CD4-positive, alpha-beta T cell treated with Interleukin-21 for 1 hour (primary cell): ENCODE measurements at places on chromosomes 3 and 15.
A peak's percentile ranks its signal among the peaks of the same experiment; 100 is the strongest.

- DNase-seq = no peak
Observed at GRCh38 chr15:91114301-91114700, 14.2 kb downstream of the SV2B start.

DNA sequence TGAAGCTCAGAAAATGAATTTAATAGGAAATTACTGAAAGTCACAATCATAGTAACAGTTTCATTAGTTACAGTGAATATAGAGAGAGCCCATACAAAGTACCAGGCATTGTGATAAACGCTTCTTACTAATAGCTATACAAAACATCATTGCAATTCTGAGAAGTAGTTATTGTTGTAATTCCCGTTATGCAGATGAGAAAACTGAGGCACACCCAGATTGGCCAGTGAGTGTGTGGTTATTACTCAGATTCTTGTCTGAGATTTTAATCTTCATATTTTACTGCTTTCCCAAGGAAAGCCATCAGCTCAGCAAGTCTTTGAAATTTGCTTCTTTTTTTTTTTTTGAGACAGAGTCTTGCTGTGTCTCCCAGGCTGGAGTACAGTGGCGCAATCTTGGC, 14.3 kb downstream of the FLNB start:
- no peak for DNase-seq

GRCh38 chr3:157447026-157447694, 10.5 kb downstream of the PTX3 start:
- DNase-seq = no peak

DNA sequence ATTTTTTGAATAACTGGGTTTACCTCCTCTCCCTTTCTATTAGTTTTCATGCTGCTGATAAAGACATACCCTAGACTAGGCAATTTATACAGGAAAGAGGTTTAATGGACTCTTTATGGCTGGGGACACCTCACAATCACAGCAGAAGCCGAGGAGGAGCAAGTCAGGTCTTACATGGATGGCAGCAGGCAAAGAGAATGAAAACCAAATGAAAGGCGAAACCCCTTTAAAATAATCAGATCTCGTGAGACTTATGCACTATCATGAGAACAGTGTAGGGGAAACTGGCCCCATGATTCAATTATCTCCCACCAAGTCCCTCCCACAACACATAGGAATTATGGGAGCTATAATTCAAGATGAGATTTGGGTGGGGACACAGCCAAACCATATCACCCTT, 2.0 kb upstream of the RSL24D1 start:
- no peak for DNase-seq

DNA sequence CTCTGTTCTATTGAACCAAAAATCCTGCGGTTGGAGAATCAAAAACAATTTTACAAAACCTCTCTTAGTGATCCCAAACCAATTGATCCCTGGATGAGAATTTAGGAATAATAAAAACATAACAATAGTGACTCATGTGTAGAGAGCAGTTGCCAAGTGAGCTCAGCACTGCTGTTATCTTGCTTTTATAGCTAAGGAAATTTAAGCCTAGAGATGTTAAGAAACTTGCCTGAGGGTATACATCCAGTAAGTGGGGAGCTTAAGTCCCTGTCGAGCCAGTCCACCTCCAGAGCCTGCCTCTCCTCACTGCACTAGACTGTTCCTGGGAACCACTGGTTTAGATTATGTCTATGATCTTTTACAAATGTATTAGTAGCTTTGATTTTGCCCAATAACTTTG, 358.4 kb upstream of the LMCD1 start:
- no peak for DNase-seq

GRCh38 chr3:17985658-17986347, 243.4 kb upstream of the TBC1D5 start:
- no peak for DNase-seq

DNA sequence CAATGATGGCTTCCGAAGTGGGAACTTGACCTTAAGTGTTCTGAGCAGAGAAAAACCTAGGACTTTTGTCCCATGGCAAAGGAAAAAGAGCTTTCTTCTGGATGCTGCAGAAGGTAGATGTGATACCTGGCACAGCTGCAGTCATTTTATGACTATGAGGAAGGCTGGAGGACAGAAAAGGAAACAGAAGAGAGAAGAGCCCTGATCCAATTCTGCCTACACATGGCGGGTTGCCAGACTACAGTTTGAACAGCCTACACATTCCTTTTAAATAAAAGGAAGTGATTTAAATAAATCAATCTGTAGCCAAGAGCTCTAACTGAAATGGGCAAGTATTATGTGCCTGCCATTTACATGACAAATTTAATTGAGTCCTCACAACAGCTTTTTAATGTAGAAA, 43.6 kb upstream of the CHRNB4 start:
- DNase-seq = no peak

- no peak for DNase-seq
Observed at GRCh38 chr3:127171320-127171719, 21.6 kb upstream of the PRR23E start.

DNA sequence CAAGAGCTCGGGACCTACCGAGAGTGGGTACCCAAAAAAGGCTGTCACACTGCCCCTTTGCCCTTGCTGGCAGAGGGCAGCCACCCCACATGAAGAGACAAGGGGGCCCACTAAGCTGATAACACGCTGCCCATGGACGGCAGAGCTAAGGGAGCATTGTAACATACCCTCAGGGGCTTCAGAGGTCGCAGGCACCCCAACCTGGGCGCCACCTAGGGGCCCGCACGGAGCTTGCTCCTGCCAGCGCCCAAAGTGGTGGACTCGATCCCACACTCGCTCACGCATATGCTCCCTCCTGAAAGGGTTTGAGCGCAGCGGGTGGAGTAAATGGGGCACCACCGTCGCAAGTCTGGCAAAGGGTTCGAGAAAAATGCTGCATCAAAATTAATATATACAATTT, 975.4 kb downstream of the ZPLD1 start:
- DNase-seq = no peak

GRCh38 chr3:126314305-126314789, 42.9 kb downstream of the KLF15 start:
- no peak for DNase-seq

DNA sequence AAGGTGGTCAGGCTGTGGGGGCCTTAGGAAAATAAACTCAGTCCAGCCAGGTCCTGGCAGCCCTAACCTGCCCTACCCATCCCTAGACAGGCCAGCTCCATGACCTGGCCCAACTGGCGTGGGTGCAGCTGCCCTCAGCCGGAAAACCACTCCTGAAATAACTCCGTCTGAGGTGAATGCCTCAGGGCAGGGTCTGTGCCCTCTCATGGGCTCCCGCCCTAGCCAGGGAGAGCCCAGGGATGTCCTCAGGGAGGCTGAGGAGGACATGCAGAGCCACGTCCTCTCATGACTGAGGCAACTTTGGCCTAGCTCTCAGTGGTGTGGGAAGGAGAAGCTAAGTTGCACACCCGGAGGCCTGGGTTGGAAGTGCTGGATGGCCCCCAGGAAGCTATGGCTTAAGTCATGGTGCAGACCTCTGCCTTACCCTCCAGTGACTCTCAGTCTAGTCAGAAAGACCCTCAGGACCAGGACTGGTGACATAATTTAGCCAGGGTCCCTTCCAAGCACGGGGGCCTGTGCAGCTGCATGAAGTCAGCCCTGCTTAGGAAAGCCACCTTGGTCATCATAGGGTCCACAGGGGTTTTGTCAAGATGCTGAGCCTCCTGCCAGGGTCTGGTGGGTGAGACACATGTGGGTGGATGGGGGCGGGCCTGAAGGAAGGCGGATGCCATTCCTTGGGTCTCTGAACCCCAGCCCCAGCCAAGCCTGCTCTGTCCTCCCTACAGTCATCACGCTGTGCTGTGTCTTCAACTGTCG, 7.4 kb downstream of the TMIE start:
- no peak for DNase-seq

DNA sequence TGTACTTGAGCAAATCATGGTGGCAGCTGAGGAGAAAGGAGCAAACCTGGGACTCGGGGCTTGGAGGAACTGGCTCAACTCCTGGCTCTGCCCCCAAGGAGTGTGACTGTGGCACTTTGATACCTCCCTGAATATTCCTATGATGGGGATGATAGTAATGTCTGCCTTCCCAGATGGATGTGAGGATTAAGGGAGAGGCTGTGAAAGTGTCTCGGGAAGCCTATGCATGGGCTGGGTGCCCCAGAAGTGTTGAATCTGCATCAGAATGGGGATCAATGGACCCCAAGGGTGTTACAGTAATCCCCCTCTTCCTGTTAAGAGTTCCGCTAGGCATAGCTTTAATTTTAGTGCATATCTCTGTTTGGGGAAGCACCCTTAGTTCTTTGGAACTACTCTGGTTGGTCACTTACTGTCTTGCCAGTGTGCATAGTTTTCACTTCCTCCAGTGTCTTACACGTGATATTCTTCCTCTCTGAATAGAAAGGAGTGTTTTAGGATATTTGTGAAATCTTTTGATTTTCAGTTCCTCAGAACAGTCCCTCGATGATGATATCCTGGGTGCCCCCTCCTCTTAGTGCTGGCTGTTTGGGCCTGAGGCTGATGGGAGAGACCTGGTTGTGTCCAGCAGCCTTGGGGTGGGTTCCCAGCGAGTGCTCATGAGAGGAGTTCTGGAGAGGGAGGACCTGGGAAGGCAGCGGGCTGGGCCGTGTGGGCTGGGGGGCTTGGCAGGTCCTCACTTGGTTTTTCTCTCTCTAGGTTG, 97.5 kb downstream of the CHDH start:
- DNase-seq = peak; percentile 9

DNA sequence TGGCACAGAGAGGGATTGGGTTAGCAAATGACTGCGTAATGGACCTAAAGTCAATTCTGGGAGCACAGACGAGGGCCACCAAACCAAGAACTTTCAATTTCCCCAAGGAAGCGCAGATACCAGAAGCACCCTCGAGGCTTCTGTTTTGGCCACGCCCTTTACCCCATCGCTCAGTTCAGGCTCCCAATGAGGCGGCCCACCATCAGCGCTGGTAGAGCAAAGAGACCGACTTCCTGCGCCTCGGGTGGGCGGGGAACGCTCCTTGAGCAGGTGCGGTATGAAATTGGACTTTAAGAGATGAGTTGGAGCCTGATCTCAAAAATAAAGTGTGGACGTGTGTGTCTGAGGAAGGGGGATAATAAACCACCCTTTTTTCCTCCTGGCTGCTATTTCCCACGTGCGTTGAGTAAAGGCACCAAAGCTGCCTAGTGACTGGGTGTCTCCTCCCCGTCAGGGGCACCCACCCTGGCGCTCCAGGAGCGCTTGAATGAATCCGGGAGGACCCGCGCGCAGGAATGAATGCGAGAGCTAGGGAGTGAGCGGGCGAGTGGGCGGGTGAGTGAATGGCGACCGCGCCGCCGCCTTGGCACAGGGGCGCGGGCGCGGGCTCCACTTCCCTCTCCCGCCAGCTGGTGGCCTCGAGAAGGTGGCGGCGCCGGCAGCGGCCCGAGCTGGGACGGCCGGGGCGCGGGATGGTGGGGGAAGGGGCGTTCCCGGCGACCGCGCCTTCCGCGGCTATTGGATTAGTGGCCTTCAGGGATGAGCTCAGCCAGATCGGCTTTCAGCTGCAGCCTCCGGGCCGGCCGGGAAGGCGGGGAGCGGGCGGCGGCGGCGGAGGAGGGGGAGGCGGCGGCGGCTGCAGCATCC, at the start of gene SPSB4:
Gene SPSB4 (plus strand): TSS at position 772 of the 867 bp plus-strand sequence. CDS start 14,758 bp downstream, outside the sequence.
- DNase-seq = no peak

GRCh38 chr15:59830098-59830497, 141.0 kb upstream of the BNIP2 start:
- no peak for DNase-seq

- no peak for DNase-seq
Observed at GRCh38 chr15:58039079-58040035, 26.2 kb downstream of the ALDH1A2 start.

- DNase-seq = no peak
Observed at GRCh38 chr15:36422631-36423030, 156.8 kb upstream of the CDIN1 start.

DNA sequence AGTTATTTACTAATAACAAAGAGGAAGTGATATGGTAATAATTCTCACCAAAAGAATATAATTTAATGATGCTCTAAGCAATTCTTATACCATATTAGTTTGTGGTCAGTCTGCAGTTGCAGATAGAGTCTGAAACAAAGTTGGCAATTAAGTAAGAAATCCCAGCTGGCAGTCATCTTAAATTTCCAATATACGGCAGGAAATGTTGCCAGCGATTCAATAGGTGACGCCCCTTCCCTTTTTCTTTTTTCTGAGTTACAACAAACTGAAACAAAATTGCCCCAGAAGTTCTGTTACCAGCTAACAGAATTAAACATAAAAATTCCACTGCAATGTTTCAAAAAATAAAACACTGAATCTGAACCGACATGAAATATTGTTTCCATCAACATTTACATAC, 26.7 kb downstream of the LRRFIP2 start:
- DNase-seq = no peak

GRCh38 chr3:34174740-34175139, 376.3 kb downstream of the PDCD6IP start:
- DNase-seq = no peak

- no peak for DNase-seq
Observed at GRCh38 chr15:69979783-69980182, 117.9 kb downstream of the TLE3 start.

GRCh38 chr3:160569894-160570652, 4.7 kb upstream of the KPNA4 start:
- no peak for DNase-seq

DNA sequence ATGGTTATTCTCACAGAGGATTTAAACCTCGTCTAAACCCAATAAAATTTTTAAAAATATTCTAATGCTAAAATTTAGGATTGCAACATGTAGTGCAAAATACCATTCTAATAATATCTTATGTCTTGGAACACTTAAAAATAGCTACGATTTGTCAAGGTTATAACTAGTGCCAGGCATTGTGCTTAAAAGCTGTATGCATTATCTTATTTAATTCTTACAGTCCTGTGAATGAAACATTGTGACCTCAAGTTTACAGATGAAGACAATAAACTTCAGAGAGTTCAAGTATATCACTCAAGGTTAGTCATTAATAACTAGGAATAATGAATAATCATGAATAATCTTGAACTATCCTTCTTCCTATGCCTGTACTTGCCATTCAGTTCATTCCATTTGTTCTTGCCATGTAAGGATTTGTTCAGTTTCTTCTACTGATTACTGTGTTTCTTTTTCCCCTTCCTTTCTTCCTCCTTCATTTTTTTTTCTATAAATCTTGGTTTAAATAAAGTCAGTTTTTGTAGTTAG, 897.6 kb upstream of the NR2F2 start:
- no peak for DNase-seq

- no peak for DNase-seq
Observed at GRCh38 chr15:72445426-72445825, 28.7 kb upstream of the ARIH1 start.
